ENCODE measurements at places on chromosomes 4 and X.

DNA sequence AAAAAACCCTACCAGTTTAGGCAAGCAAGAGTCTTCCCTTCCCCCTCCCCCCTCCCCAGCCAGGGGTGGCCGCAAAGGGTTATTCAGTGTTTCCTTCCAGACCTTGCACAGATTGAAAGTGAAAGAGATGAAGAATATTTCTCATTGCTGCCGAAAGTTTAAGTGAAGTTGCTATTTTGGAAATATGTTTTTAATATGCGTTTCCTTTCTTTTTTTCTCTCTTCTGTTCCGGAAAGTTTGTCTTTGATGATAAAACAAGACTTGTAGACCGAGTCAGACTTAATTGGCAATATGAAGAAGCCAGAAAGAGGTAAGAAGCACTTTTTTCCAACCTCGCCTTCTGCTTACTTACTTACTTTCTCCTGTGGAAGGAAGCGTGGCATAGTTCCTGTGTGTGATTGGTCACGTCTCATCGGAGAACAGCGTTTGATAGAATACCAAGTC, 58.5 kb upstream of the CLCN4 start:
- DNase-seq: peak; percentile 21

DNA sequence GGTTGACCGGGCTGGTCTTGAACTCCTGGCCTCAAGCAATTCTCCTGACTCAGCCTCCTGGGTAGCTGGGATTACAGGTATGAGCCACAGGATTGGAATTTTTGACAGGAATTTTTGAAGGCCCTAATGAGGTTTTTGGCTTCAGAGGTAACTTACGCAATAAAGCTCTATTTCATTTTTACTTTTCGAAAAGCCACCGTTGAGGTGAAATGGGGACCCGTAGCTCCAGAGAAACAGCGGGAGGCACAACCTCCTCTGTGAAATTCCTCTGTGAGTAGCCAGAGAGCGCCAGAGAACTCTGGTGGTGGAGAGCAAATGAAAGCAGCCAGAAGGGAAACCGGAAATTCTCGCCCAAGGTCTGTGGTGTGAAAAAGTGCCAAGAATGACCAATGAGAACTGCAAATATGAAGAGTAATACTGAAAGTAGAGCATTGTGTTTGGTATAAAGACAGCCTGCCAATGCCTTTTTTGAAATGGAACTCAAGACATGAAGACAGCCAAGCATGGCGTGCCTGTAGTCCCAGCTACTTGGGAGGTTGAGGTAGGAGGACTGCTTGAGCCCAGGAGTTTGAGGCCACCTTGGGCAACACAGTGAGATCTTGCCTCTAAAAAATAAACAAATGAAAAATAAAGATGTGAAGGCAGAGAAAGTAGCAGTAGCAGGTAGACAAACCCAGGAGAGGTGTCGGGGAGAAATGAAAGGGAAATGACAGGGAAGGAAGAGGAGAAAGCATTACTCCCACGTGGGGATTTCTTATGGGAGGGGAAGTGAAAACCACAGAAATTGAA, 33.0 kb upstream of the TMEM131L start:
- peak; percentile 80 for DNase-seq

GRCh38 chr4:94112644-94113043, 95.0 kb upstream of the SMARCAD1 start:
- no peak for DNase-seq

DNA sequence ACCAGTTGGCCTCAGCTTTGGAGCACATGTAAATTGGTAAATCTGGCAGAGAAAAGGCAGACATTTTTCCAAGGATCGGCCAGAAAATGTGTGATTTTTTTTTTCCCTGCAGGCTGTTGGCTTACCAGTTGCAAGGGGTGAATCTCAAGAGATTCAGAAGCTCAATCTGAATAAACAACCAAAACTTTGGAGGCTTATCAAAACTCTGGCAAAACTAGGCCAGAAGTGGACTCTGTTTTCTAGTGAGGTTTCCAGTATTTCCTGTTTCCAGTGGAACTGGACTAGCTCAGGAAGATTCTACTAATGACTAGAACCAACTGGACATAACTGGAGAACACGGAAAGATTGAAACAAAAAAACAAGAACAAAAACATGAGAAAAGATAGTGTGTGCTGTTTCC, 191.3 kb downstream of the SMIM20 start:
- DNase-seq: no peak

DNA sequence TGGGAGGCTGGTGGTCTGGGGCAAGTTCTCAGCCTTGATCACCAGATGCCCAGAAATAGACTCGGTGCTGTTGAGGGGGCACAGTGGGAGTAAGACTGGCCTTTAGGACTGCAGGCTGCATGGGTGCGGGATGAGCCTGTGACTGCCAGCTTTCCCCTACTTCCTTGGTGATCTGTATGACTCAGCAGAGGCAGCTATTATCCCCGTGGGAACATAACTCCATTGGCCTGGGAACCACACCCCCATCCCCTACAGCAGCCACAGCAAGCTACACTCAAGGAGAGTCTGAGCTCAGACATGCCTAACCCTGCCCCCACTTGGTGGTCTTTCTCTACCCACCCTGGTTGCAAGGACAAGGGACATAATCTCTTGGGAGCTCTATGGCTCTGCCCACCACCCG, 20.6 kb downstream of the CLIC2 start:
- no peak for DNase-seq

- no peak for DNase-seq
Measured at GRCh38 chr4:150160473-150160872, 82.2 kb downstream of the DCLK2 start.

DNA sequence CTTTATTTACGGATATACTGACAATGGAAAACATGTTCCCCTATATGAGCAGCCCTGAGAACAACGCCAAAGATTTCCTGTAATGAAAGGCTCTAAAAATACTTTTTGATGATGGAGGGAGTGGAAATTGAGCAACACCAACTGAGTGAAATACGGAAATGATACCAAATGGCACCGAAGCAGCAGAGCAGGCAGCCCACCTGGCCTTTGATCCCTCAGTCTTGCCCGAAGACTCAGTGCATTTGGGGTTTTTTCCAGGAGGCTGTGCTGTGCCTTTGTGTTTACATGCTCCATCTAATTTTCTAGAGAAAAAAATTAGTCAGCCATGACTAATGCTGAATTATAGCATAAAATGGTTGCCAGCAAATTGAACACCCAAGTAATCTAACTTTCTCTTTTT, 169.9 kb upstream of the RBPJ start:
- DNase-seq: no peak

GRCh38 chr4:127629371-127629770, 3.4 kb upstream of the INTU start:
- no peak for DNase-seq

DNA sequence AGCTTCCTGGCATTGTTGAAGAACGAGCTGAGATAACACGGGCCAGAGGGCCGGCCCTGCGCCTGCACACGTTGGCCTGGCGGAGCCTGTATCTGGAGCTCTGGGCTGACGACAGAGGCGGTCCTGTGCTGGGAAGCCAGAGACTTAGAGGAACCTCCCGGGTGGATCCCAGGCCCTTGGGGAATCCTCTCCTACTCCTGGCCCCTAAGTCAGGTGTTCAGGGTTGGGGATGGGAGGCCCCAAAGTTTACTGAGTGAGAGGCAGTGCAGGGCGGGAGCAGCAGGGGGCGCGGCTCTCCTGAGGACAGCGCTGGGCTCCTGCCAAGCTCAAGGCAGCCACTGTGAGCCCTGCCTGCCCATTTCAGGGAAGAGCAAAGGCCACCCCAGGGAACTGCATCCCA, 2.5 kb upstream of the HTRA3 start:
- peak; percentile 77 for DNase-seq

- no peak for DNase-seq
Measured at GRCh38 chr4:178993306-178993705, 1551.1 kb upstream of the AGA start.

DNA sequence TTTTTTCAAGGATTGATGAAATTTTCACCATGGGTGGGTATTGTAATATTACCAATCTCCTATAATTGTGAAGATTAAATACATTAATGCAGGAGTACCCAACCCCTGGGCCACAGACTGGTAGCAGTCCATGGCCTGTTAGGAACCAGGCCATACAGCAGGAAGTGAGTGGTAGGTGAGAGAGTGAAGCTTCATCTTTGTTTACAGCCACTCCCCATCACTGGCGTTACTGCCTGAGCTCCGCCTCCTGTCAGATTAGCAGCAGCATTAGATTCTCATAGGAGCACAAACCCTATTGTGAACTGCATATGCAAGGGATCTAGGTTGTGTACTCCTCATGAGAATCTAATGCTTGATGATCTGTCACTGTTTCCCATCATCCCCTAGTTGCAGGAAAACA, 15.1 kb downstream of the RAPGEF2 start:
- DNase-seq: no peak

GRCh38 chr4:107213410-107213809, 177.3 kb upstream of the DKK2 start:
- DNase-seq: peak; percentile 13

DNA sequence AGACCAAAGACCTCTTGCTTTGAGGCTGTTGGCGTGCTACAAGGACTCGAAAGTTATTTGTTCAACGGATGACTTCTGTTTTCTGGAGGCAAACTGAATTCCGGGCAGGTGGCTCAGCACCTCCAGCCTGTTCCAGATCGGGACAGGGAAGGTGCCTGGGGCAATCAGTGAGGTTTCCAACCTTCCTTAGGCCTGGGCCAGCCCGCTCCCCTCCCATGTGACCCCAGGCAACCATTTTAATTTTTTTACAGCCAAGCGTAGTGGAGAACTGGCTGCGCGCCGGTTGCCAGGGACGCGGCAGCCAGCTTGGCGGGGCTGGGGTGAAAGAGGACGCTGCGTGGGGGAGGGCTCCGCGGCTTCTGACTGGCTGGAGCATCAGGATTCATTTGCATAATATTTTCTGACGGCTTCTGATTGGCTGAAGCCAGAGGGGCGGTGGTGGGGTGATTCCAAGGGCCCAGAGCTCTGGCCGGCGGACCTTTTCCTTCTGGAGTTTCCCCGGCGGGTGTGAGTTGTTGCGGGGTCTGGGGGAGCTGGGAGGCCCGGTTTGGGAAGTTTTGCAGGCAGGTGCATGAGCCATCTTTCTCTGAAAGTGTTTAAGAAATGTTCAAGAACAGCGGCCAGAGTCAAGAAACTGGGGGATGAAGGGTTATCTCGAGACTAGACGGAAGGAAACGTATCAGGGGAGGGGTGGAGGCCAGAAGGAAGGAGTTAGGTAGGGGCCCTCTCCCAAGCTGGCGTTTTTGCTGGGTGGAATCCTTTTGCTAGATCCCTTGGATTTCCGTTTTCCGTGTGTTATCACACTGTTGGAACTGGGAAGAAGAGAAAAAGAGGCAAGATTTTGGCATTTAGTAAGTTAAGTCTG, at the start of gene MID1IP1:
MID1IP1 (plus strand) TSS at position 479 of the 865 bp plus-strand sequence. CDS start 3,488 bp downstream, outside the sequence.
- peak; percentile 94 for DNase-seq

GRCh38 chrX:31232506-31232905, 160.7 kb upstream of the FTHL17 start:
- no peak for DNase-seq

DNA sequence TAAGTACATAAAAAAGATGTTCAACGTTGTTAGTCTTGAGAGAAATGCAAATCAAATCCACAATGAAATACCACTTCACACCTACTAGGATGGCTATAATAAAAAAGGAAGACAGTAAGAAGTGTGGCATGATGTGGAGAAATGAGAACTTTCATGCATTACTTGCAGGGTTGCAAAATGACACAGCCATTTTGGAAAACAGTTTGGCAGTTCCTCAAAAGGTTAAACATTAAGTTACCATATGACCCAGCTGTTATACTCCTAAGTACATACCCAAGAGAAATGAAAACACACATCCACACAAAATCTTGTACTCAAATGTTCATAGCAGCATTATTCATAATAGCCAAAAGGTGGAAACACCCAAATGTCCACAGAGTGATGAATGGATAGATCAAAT, 25.8 kb upstream of the LIMCH1 start:
- DNase-seq: no peak

- no peak for DNase-seq
Measured at GRCh38 chr4:185638093-185638492, 102.8 kb upstream of the PDLIM3 start.

GRCh38 chrX:14670819-14671218, 141.5 kb downstream of the GLRA2 start:
- no peak for DNase-seq

GRCh38 chr4:78768452-78769180, 7.5 kb upstream of the BMP2K start:
- peak; percentile 19 for DNase-seq

DNA sequence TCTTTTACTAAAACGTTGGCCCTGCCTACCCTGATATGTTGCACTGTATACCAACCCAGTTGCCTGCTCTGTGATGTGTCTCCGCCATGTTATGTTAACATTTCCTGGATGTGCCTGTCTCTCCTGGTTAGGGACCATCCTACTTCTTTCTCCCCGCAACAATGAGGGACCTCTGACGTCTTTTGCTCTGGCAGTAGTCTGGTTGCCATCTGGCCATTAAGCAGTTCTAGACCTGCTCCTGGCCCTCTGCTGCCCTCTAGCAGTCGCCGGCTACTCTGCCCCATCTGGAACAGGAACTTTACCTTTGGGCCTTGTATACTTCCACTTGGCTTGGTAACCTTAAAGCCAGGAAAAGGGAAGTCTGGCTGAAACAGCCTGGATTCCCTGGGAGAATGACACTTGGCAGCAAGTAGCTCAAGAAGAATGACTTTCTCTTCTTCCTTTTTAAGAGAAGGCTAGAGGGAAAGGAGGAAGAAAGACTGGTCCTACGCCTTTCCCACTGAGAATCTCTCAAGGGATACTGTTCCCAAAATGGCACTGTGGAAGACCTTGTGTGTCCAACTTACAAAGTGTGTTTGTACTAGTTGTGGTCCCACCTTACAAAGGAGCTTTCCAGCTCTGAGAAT, 63.5 kb downstream of the GPC3 start:
- DNase-seq: peak; percentile 3

- peak; percentile 34 for DNase-seq
Measured at GRCh38 chrX:29535212-29536162, 679.9 kb upstream of the MAGEB2 start.

DNA sequence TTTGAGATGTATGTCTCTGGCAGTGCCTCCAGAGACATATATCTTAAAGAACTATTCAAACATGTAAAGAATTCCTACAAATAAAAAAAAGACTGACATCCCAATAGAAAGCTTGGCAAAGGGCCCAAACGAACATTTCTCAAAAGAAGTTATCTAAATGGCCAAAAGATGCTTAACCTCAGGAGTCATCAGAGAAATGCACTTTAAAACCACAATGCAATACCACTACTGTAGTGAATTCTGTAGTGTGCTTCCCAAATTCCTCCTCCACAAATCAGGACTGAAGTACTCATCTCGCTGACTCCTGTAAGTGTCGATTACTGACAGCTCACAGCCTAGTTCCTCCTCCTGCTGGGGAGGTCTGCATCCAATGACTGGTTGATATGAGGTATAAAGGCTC, 129.0 kb upstream of the MAMLD1 start:
- DNase-seq: no peak

GRCh38 chr4:86122404-86122803, 237.4 kb downstream of the MAPK10 start:
- no peak for DNase-seq

DNA sequence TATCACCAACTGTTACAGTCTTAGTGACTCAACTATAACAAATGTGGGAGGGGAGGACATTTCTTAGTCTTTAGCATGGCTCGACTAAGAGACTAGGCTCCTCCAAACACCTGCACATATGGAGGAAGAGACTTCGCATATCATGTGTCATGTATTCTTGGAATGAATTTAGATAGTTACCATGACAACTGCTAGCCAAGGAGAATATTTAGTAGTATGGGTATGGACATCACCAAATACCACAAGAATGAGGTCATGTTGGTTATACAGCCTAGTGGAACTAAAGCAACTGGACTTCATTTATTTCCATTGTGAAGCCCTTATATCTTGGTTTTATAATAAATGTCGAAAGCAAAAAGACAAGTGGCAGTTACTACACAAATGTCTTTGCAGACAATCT, 512.3 kb downstream of the CFAP47 start:
- DNase-seq: peak; percentile 7

Measured in fibroblast of villous mesenchyme (primary cell).